ENCODE measurements at places on chromosomes 6 and 20. TPM values are rescaled to one million over a fixed set of nuclear protein-coding genes. Genes with fewer than 3 reads are reported as not detected.

Gene DDX43
- 0.52 TPM for total RNA-seq

Gene ME1
- not detected for total RNA-seq

Gene APOBEC2
- total RNA-seq: not detected

Gene MBOAT1
- 33.8 TPM for total RNA-seq

Gene SHLD1
- 11.8 TPM for total RNA-seq

Gene STMND1
- not detected for total RNA-seq
